CD8-positive, alpha-beta memory T cell (primary cell): ENCODE measurements at places on chromosomes 7 and 10. TPM values are rescaled to one million over a fixed set of nuclear protein-coding genes. Genes with fewer than 3 reads are reported as not detected.

DNA sequence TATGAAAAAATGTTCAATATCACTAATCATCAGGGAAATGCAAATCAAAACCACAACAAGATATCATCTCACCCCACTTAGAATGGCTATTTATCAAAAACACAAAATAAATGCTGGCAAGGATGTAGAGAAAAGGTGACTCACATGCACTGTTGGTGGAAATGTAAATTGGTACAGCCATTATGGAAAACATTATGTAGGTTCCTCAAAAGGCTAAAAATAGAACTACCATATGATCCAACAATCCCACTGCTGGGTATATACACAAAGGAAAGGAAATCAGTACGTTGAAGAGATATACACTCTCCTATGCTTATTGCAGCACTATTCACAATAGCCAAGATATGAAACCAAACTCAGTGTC lies 50.2 kb downstream of the CDK1 start:
- H3K27me3 ChIP-seq = no peaks in the 10 kb centered on the region

- peaks cover 21% of the 10 kb centered on the region for H3K4me1 ChIP-seq
- H3K36me3 ChIP-seq = no peaks in the 10 kb centered on the region
- H3K27ac ChIP-seq = no peak overlapping the region
- H3K27me3 ChIP-seq = peaks cover 4% of the 10 kb centered on the region
- DNase-seq = peak; percentile 79
Observed at GRCh38 chr7:157490465-157490912, 153.7 kb downstream of the DNAJB6 start.

DNA sequence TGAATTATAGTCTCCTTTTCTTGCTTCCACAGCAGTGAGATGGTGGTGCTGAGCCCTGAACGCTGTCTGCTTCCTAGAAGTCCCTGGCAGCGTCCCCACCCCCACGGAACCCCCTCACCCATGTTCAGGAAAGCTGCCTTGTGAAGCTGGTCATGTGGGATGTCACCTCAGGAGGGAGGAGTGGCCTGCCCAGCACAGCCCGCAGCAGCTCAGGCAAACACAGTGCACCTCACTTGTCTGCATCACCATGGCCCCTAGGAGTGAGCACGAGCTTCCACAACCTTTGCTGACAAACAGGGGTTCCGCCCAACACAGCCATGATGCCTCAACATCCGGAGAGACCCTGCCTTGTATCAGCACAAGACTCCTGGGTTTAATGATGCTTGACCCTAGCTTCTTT lies 508.9 kb downstream of the RPS24 start:
- DNase-seq = no peak
- H3K4me3 ChIP-seq = no peak overlapping the region
- no peaks in the 10 kb centered on the region for H3K27me3 ChIP-seq
- no peaks in the 10 kb centered on the region for H3K36me3 ChIP-seq
- H3K4me1 ChIP-seq = peaks cover 6% of the 10 kb centered on the region

- no peak overlapping the region for H3K27ac ChIP-seq
- H3K4me1 ChIP-seq = no peaks in the 10 kb centered on the region
- no peak overlapping the region for H3K4me3 ChIP-seq
- no peaks in the 10 kb centered on the region for H3K36me3 ChIP-seq
Observed at GRCh38 chr10:112246-112645, 23.0 kb upstream of the ZMYND11 start.

Gene CFAP46
- not detected for total RNA-seq
